ENCODE measurements at places on chromosomes 2 and 18.

DNA sequence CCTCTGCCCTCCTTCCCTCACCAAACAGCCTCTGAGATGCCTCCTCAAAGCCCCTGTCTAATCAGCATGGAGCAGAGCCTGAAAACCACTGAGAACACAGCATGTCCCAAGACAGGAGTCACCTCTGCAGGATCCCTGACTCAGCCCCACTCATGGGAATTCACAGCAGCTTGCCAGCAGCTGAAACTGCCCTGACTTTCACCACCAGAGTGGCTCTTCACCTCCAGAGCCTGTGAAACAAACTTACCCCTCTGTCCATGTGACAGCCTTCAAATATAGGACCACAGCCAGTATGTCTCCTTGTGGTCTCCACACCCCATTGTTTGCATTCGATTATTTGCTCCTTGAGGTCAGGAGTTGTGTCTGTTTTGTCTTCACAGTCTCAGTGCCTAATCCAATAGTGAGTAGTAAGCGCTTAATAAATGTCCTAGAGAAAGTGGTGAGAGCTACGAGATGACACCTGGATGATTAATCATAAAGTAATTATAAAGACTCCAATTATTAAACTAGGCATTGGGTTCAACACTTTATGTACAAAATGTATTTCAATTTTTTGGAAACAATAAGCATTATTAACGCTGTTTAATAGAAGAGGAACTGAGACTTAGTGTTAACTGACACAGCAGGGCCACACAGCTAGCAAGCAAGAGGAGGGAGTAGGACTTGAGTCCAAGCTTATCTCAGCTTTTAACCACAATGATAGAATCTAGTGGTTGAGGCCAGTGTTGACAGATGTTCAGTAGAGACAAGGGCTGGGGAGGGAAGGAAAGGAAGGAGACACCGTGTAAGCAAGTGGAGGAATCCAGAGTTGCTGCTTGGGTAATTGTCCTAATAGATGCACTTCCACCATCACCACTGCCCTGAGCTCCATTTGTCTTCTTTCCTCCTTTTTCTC, 358.7 kb upstream of the TNP1 start:
- no peak for DNase-seq

GRCh38 chr2:237629739-237630138, 2.4 kb downstream of the LRRFIP1 start:
- no peak for DNase-seq

GRCh38 chr2:73841912-73842738, 13.4 kb downstream of the STAMBP start:
- DNase-seq: no peak

- DNase-seq: no peak
Observed at GRCh38 chr2:179596018-179596417, 265.4 kb downstream of the ZNF385B start.

- no peak for DNase-seq
Observed at GRCh38 chr2:241560162-241560882, 1.8 kb downstream of the BOK start.
